ENCODE measurements at places on chromosomes 16 and 17. TPM values are rescaled to one million over a fixed set of nuclear protein-coding genes. Genes with fewer than 3 reads are reported as not detected.

KCNJ2 gene
- total RNA-seq: 0.75 TPM

CDRT4 gene
- 1.5 TPM for total RNA-seq

FBXO31 gene
- total RNA-seq: 17.8 TPM

SLFN12L gene
- under 0.01 TPM for total RNA-seq

ARHGDIG gene
- total RNA-seq: 2.2 TPM

SPNS2 gene
- total RNA-seq: 0.23 TPM
